ENCODE measurements at places on chromosomes 5 and 9.
A peak's percentile ranks its signal among the peaks of the same experiment; 100 is the strongest.

- DNase-seq = peak; percentile 42
Observed at GRCh38 chr5:158824241-158824882, 275.4 kb downstream of the EBF1 start.

- DNase-seq = no peak
Observed at GRCh38 chr5:64166201-64166959, 737 bp downstream of the RNF180 start.

DNA sequence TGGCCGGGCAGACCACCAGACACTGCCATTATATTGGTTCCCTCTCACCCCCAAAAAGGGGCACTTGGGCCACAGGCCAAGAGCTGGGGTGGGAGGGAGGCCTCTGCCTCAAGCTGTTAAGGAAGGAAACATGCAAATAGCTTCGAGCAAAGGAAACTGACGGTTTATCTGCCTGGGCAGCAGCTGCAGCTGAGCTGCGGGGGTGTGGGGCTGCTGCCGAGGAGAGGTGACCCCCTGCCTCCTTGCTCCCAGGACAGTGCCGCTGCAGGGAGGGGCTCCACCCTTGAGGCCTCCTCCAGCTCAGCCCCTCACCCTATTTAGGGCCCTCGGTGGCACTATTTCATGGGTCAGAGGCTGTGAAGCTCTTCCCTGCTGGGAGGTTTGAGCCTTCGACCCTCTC, 789 bp downstream of the DOK3 start:
- DNase-seq = no peak

GRCh38 chr9:127014910-127015540, 100.4 kb downstream of the RALGPS1 start:
- no peak for DNase-seq

DNA sequence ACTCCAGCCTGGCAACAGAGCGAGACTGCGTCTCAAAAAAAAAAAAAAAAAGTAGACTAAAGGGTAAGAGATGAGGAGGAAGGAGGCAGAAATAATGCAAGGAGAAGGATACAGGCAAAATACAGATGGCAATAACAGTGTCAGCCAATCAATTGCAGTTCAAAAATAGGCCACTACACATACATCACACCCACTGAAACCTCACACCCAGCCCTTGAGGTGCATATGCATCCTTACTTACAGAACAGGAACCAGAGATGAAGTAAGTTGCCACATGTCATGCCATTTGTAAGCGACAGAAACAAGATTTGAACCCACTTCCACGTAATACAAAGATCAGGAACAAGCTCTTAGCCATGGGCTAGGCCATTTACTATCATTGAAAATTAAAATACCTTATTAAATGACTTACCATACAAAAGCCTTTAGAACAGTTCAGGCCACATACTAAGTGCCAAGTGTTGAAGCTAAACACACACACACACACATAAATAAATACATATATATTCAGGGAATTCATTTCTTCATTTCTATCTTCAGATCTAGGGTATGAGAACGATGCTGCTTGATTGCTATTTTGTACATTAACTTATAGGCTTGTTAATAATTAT, 98.4 kb downstream of the FNBP1 start:
- no peak for DNase-seq

- DNase-seq = no peak
Observed at GRCh38 chr9:35909274-35909673, at the start of gene SPAAR. TSS of gene SPAAR (plus strand) at chr9:35909490. CDS start at chr9:35910464, 974 bp downstream.

- no peak for DNase-seq
Observed at GRCh38 chr5:132812781-132813598, at the start of gene SOWAHA. TSS of gene SOWAHA (plus strand) at chr5:132813302. CDS start at chr5:132813622, 320 bp downstream.

DNA sequence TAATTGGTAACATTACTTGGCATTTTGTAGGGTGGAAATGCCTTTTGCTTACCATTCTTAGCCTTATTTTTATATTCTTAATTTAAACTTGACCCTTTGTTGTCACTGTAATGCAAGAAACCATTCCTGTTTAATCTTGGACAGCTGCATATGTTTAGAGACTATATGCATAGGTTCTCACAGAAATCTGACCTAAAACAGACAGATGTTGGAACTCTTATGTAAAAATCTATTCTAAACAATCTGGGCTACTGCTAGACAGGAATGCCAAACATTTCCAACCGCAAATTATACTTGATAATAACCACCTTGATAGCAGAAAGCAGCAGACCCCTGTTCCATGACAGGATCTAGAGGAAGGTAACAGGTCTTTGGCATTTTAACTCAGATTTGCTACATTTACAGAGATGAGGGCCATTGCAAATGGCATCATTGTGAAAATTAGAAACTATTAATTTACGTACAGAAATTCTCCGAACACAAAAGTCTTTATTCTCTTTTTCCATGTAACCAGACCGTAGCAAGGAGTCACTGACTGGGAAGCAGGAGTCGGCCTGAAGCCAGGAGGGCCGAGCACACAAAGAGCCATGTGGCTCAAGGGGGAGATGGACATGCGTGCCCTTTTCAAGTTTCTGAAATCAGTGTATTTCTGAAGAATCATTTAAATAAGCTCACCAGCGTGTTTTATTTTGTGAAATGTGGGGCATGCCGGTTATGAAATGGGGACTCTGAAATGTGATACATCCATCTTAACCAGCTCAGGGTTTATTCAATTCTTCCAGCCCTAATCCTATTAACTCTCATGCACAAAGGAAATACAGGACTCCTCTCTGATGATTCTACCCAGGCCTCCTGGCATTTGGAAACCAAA, 139.3 kb downstream of the AOPEP start:
- peak; percentile 61 for DNase-seq

DNA sequence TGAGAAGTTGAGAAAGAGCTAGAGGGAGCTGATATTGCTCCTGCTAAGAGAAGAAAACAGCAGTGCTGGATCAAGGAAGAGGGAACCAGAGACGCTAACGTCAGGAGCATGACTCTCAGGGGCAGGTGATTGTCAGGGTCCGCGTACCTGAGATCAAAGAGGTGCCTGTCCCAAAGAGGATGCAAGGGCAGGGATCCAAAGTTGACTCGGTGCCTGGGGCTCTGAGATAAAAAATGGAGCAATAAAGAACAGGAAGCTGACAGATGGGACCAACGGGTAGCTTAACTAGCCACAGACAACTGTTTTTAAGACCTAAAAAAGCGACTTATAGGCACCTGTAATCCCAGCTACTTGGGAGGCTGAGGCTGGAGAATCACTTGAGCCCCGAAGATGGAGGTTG, 517.8 kb downstream of the IRX1 start:
- no peak for DNase-seq

DNA sequence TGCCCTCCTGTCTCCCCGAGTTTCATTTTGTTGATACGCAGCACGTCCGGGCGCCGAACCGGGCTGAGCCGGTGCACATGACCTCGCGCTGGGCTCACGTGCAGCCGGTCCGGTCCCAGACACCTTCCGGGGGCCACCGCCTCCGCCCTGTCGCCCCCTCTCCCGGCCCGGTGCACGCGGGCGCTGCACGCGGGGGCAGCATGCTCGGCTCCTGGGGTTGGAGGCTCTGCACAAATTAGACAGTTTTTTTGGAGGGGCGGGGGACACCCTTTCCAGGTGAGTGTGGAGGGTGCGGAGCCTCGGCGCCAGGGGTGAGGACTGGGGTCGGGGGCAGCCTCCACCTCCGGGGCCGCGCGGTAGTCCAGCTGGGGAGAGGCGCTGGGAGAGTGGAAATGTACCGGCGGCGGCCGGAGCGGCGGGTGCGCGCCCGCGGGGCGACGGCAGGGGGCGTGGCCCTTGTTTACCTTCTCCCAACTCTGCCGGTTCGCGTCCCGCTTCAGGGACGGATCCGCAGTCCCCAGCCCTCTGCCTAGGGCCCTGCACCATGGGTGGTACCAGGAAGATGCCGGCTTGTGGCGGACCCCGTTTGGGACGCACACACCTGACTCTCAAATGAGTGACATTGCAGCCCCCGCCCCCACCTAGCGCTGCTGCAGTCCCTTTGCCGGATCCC, 1.1 kb downstream of the JADE2 start:
- DNase-seq = peak; percentile 79

DNA sequence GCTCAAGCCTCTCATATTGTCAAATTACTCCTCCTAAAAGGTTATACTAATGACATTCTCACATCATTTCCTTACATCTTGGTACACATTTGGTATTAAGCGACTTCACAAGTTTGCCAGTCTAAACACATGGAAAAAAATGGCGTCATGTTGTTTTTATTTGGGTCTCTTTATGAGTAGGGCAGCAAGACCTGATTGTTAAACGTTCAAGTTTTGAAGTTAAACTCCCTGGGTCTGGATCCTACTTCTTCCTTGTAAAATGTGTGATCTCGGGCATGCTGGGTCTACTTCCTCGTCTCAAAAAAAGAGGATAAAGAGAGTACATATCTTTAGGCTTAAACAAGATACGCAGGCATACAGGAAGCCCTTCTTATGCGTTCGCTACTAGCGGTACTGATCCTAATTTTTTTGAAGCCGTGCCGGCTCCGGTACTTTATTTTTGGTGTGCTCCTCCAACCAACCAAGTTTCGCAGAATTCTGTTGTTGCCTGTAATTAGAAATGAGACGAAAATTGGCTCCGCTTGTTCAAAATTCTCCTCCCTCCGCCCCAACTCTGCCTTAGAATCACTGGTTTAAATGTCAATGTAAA, 596 bp upstream of the CDC37L1 start:
- DNase-seq = peak; percentile 18

GRCh38 chr9:96294159-96294545, 7.8 kb downstream of the HSD17B3 start:
- DNase-seq = no peak

DNA sequence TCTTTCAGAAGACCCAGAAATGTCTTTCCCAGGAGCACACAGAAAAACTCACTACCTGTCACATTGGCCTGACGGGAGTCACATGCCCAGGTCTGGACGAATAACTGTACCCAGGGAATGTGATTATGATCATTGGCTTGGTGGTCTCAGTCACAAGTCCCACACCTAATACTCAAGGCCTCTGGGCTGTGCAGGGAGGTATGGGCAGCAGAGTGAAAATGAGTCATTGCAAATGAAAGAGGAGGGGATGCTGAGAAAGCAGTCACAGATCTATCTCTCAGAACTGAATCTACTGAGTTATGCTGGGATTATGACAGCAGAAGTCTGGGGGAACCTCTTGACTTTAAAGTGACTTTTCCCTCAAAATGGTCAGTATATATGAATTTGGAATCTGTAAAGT, 36.9 kb downstream of the SGCD start:
- no peak for DNase-seq

- DNase-seq = no peak
Observed at GRCh38 chr5:98414938-98415337, 358.5 kb upstream of the RGMB start.

DNA sequence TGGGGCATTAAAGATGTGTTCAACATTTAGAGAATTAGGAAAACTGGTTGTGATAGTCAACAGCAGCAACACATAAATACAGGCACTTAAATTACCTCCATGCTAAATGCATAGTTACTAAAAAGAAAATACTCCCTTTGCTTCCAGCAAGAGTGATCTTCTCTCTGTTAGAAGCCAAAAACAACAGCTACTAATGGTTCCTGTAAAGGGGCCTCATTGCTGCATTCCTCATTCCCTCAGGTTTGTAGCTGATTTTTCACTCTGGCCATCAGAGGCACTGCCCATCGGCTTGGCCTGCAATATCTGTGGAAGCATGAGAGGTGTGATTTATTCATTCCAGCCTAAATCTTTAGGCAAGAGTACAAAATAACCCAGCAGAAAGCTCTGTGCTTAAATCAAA, 466.0 kb upstream of the ADAMTS16 start:
- DNase-seq = no peak

GRCh38 chr9:92728831-92729734, 35.5 kb downstream of the BICD2 start:
- DNase-seq = peak; percentile 86

- DNase-seq = no peak
Observed at GRCh38 chr9:124372038-124372437, 43.2 kb downstream of the PSMB7 start.

- no peak for DNase-seq
Observed at GRCh38 chr9:34570376-34570775, 19.1 kb downstream of the CNTFR start.

DNA sequence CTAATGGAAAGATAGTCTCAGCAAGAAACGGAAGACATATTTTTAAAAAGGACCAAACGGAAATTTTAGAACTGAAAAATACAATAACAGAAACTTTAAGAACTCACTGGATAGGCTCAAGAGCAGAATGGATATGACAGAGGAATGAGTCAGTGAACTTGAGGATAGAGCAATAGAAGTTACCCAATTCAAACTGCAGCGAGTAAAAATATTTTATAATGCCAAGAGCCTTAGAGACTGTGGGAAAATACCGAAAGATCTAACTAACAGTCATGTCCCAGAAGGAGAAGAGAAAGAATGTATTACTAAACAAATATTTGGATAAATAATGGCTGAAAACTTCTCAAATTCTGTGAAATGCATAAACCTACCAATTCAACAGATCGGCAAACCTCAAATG, 40.8 kb downstream of the ADAMTS2 start:
- DNase-seq = no peak

GRCh38 chr5:150703762-150704161, 2.9 kb upstream of the RBM22 start:
- DNase-seq = no peak

DNA sequence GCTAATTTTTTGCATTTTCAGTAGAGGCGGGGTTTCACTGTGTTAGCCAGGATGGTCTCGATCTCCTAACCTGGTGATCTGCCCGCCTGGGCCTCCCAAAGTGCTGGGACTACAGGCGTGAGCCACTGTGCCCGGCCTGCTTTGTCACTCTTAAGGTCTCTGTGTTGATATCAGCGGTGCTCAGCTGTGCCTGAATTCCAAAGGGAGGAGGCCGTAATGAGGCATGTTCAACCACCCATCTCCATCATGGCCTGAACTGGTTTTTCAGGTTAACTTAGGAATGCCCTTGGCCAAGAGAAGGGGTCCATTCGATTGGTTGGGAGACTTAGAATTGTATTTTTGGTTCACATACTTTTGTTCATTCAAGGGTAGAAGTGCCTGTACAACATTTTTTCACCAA, 22.0 kb downstream of the HSD17B3 start:
- no peak for DNase-seq

DNA sequence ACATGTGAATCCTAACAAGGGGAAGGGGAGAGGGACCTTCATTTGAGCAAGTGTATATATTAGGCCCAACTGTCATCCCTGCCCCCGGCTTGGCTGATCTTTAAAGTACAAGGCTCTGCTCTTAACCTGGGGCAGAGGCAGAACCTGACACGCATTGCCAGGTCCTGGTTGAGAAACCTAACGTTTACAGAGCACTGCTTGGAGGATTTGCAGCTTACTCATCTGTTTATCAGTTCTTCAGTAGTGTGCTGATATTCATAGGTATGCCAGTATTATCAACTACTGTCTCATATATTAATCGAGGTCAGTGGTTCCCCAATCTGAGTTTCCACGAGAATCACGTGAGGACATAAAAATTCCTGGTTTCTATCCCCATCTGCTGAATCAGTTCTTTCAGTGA, 50.4 kb downstream of the ACO1 start:
- DNase-seq = no peak

- peak; percentile 41 for DNase-seq
Observed at GRCh38 chr9:75979362-75979761, 88.9 kb downstream of the PCSK5 start.

- no peak for DNase-seq
Observed at GRCh38 chr9:36162211-36162738, 6.9 kb upstream of the CCIN start.

- no peak for DNase-seq
Observed at GRCh38 chr5:142973932-142974331, 203.8 kb downstream of the ARHGAP26 start.
